ENCODE measurements at places on chromosomes 16 and 17.

GRCh38 chr16:4026854-4027253 lies 89.4 kb downstream of the ADCY9 start:
- no peak for DNase-seq

GRCh38 chr17:49688848-49689247 lies 11.0 kb upstream of the SPOP start:
- DNase-seq, result no peak

DNA sequence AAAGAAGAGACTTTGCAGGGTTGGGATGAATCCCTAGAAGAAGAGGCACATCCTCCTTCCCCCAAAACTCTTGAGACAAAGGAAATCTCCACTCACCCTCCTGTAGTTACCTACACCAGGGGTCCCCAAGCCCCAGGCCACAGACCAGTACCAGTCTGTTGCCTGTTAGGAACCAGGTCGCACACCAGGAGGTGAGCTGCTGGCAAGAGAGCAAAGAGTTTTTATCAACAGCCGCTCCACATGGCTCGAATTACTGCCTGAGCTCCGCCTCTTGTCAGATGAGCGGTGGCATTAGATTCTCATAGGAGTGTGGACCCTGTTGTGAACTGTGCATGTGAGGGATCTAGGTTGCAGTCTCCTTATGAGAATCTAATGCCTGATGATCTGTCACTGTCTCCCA lies 98.9 kb downstream of the CCT6B start:
- DNase-seq, result no peak

DNA sequence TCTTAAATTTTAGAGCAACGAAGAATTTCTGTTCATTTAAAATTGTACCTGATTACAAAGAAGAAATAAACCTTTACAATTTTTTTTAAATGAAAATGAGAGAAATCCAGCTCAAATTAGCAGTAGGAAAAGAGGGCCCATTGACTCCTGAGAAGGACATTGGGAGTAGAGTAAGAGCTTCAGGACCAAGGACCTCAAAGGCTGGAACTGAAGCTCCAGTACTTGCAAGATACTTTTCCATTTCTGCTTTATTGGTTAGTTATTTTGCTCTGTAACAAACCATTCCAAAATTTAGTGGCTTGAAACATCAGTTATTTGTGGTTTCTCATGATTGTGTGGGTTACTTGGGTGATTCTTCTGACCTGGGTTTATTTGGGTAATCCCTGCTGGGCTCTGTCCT lies 165.9 kb downstream of the PRKCB start:
- no peak for DNase-seq

DNA sequence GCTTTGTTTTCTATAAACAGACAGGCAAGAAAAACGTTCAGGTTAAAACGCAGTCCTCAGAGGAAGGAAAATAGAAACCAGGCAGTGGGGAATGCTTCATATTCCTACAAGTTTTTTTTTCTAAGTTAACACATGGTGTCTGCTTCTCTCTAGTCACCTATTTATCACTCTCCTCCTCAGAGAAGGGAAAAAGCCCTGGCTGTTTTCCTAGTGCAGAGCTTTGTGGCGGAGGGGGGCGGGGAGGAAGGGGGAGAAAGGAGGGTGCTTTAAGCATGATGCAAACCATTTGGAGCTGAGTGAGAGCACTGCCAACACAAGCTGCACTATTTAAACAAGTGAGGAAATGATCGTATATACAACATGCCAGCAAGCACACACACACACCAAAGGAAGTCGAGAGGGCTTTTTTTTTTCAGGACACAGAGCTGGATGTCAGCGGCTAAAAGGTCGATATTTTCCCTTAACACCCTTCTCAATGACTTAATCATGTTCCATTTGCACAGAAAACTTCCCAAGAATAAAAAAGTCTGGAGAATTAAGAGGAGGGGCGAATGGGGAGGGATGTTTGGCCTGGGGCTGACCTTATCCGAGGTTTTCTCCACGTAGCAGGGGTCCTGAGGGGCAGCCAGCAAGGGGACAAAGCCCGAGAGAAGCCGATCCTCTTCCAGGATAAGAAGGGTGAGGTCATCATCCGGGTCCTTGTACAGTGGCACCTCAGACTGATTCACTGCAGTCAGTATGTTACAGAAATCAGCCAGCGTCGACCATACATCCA lies 117.4 kb downstream of the HIC1 start:
- peak; percentile 97 for DNase-seq

- DNase-seq, result no peak
These were observed 102.7 kb upstream of the HLF start for GRCh38 chr17:55161935-55162555.

DNA sequence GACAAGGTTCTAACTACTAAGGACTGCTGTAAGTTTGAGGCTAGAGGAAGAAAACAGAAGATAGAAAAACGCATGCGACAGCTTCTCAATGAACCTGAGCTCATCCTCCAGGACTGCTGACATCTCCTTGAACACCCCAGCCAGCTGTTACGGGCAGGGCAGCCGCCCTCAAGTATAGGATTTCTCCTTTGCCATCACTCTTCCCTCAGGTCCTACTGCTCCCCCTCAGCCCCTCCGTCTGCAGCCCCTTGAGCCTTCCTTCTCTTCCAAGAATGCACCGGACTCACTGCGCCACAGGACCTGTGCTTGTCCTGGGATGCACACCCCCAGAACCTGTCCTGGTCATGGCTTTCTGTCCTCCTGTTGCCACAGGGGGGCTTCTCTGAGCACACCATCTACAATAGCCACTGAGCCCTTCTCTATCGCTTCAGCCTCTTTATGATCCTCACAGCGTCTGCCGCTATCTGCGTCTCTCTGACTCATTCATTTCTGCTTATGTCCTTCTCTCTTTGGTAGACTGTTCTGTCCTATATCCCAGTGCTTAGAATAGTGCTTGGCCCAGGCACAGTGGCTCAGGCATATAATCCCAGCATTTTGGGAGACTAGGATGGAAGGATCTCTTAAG lies 15.7 kb upstream of the XYLT2 start:
- no peak for DNase-seq

DNA sequence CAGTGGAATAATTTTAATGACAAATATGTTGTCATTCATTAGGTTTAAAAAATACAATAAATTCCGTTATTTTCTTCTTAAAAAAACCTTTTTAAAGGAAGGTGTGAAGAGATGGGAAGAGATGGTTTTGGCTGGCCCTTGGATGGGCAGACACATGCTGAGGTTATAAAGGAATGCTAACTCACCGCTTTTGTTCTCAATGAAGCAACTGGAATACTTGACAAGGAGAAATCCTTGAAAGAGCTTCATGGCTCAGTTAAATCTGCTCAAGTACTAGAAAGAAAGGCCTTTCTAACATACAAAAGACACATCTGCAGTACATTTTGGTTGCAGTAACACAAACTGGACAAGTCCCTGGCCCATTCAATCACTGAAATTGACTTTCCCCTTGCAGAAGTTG lies 158.3 kb upstream of the KCNJ16 start:
- no peak for DNase-seq

DNA sequence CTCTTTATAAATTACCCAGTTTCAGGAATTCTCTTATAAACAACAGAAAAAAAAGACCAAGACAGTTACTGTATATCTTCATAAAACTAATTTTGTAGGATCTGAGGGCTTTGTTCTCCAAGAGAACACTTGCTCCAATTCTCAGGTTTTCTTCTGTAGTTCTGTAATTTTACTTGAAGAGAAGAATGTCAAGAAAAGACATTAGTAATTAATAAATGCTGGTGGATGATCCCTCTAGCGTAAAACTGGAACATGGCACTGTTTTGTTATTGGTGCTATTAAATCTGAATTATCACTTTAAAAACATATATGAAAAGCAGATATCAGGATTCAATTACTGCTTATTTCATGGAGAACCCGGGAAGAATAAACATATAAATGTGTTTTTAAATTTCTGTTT lies 36.5 kb upstream of the CPHXL start:
- no peak for DNase-seq

- DNase-seq, result no peak
These were observed 626.6 kb upstream of the SOX9 start for GRCh38 chr17:71494062-71494855.

GRCh38 chr16:47323241-47323640 lies 137.6 kb downstream of the ITFG1 start:
- DNase-seq, result no peak

- no peak for DNase-seq
These were observed 23.5 kb downstream of the USP36 start for GRCh38 chr17:78817123-78817522.

DNA sequence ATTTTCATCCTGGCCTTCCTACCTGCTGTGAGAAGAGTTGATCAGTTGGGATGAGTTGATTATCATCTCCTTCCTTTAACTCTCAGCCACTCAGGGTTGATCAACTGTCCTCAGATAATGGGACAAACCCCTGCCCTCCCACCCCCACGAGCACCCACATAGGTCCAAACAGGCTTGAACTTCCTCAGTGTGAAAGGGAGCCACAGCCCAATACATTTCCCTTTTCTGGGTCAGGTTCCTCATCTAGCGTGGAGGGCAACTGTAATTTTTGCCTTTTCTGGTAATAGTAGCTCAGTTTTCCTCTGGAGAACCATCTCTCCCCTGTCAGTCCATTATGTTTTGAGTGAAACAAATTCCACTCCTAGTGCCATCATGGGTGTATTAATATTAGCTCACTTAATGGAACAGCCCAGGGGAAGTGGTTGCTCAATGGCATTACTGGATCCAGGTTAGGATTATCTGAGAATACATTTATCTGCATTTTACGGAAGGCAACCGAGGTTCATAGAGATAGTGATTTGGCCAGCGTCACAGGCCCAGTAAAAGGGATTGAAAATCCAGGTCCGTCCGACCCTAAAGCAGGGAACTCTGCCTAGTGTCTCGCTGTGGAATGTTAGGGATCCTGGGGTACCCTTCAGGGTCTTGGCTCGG lies 476 bp upstream of the LPCAT2 start:
- no peak for DNase-seq

DNA sequence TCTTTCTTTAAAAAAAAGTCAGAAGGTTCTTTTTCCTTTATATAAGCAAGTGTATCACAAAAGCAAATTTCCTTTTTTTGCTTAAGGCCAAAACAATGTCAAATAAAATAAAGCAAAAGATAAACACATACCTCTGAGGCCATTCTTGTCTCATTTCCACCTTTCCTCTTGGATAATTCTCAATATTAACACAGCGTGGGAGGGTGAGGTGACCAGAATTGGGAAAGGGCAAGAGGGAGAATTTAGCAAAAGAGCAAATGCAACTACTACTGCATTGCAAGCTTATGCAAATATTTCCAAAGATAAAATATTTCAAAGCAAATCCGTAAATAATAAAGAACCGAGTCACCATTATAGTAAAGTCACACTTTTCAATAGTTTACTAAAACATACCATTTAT lies 153.4 kb upstream of the PSMD7 start:
- DNase-seq, result no peak

GRCh38 chr16:78816499-78817195 lies 717.2 kb downstream of the WWOX start:
- peak; percentile 80 for DNase-seq

GRCh38 chr16:9907752-9908151 lies 274.5 kb downstream of the GRIN2A start:
- no peak for DNase-seq

- DNase-seq, result no peak
These were observed 72.1 kb upstream of the TNRC6C start for GRCh38 chr17:77886387-77886728.

DNA sequence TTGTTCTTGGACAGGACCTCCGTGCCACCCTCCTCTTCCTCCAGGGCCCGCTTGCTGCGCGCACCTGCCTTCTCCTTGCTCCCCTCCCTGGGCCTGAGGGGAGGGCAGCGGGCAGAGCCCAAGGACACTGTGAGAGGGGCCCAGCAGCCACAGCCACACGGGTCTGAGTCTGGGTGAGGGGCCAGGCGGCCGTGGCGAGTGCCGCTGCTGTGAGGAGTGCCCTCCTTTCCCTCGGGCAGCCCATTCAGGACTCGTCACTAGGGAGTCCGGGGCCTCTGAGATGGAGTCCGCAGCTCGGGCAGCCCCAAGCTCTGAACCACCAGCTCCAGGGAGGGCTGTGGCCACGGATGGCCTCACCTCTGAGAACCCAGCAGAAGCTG lies 5.6 kb downstream of the DUS1L start:
- no peak for DNase-seq

Data from muscle of back (tissue), 13 donors.